ENCODE measurements at places on chromosomes 2 and 18.
A peak's percentile ranks its signal among the peaks of the same experiment; 100 is the strongest.

DNA sequence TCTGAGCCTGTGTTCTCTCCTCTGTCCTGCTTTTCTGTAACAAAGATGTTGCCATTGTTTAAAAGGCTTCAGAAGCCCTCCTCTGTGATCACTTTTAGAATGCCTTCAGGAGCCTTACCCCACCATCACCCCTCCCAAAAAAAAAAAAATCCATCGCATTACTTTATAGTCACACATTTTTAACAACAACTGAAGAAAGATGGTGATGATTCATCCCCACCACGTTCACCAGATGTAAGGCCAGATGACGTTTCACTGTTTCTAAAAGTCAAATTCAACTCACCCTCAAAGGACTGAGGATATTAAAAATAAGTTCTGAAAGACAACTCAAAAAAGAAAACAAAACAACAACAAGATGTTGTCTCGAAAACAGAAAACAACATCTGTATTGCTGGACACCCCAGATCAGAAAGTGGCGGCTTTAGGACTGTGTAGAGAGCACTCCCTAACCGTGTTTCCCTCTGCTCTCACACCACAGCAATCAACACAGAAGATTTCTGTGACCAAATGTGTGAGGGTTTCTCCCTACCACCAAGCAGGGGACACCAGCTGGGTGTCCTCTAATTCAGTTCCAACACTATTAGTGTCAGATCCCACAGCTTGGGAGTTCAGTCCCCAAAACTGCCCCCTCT is 61.9 kb upstream of the CREB1 start:
- peak; percentile 27 for DNase-seq

GRCh38 chr18:35106845-35107148 is 65.6 kb downstream of the MAPRE2 start:
- no peak for DNase-seq

DNA sequence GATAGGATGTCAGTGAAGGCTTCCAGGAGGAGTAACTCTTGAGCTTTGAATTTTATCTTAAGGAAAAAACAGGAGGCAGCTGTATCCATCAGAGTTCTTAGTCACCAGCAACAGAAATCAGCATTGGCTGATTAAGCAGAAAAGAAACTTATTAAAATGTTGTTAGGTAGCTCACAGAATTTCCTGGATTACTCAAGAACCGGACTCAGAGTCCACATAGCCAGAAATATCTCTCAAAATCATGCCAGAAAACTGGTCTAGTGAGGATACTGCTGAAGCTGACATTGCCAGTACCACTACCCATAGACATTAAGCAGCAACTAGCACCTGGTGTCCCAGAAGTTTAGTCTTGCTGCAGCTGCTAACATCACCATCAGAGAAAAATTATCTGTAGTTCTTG is 10.1 kb upstream of the AFTPH start:
- no peak for DNase-seq

GRCh38 chr2:196849895-196850294 is 40.7 kb upstream of the C2orf66 start:
- peak; percentile 15 for DNase-seq

DNA sequence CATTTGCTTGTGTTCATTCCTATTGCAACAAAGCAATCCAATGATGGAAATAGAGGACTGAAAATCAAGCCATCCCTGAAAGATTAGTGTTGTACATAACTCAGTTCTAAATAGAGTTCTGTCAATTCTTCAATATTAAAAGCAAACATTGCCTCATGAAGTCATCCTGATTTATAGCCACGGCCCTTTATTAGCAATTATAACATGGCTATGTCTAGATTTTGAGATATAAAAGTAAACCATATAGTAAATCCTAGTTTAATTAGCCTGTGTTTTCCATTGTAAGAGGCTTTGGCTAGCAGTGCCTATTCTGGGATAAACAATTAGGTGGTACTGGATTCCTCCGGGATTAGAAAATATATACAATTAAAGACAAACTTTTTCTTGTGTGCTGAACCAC is 33.2 kb upstream of the VIT start:
- no peak for DNase-seq

DNA sequence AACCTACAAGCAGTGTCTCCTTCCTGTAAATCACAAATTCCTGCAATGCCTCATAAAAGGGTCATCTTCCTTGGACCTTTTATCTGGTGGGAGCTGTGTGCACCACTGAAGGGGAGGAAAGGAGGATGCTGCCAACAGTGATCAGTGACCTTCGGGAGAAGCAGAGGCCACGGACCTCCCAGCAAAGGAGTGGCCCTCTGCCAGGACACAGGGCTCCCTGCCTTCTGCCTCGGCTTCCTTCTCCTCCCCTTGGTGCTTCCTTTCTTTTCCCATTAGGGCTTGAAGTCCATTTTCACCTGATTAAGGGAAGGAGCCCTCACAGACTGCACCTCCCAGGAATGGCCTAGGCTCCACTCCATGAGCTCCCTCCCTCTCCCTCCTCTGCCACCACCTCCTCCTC is 85.3 kb upstream of the ITGA6 start:
- no peak for DNase-seq

- DNase-seq: no peak
Observed at GRCh38 chr2:46303822-46304221, 6.6 kb downstream of the EPAS1 start.

DNA sequence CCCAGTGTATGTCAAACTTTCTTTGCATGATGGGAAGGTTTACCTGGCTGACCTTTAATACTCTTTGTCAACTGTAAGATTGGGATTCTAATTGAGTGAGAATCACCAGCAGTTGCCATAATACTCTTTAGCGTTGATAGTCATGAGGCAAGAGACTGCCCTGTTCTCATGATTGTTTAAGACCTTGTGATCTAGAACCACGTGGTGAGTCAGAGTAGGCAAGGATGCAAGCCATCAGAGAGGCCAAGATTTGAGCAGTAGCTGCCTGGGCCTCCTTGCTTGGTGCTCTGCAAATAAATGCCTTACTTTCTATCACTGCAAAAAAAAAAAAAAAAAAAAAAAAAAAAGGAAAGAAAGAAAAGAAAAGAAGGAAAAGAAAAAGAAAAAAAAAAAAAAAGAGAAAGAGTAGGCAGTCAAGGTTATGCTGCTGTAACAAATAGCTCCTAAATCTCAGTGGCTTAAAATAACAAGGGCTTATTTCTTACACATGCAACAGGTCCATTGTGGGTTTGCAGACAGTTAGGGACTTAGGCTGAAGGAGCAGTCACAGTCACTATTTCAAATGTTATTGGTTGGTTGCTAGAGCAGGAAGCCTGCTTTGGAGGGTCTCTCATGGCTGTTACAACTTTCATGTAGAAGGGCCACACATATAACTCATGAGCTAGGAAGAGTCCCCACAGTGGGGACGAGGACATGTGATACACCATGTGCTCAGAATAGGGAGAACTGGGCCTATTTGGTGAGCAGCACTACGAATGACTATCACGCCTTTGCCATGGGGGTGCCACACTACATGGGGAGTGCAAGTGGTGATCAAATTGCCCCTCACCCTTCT is 21.7 kb downstream of the IL1R2 start:
- peak; percentile 34 for DNase-seq

- no peak for DNase-seq
Observed at GRCh38 chr2:9665898-9666297, 35.1 kb upstream of the YWHAQ start.

DNA sequence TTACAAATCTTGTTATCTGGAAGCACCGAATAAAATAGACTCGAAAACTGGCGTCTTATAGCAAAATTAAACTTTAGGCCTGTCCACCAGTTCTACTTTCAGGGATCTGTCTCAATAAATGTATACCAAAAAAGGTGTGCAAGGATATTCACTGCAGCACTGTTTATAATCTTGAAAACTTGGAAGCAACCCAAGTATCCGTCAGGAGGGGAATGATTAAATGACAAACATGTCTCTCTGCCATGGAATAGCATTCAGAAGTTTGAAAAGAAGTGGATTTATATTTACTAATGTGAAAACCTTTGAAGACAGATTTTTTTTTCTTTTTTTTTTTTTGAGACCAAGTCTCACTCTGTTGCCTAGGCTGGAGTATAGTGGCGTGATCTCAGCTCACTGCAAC is 32.3 kb upstream of the SATB2 start:
- no peak for DNase-seq

- DNase-seq: no peak
Observed at GRCh38 chr2:3626118-3626811, 31.4 kb downstream of the COLEC11 start.

GRCh38 chr2:86023366-86023712 is 82.3 kb downstream of the POLR1A start:
- DNase-seq: no peak

GRCh38 chr2:210475706-210476105 is 853 bp downstream of the LANCL1 start:
- no peak for DNase-seq

GRCh38 chr18:54378057-54378456 is 20.4 kb downstream of the C18orf54 start:
- no peak for DNase-seq

GRCh38 chr2:234300932-234301823 is 195.7 kb downstream of the ARL4C start:
- DNase-seq: no peak

- no peak for DNase-seq
Observed at GRCh38 chr2:215718436-215718835, 282.6 kb upstream of the FN1 start.

GRCh38 chr2:219289537-219290361 is 10.6 kb downstream of the DNAJB2 start:
- DNase-seq: peak; percentile 77

GRCh38 chr18:34222307-34223163 is 2.2 kb downstream of the NOL4 start:
- DNase-seq: no peak

GRCh38 chr2:157015015-157015575 is 242.4 kb upstream of the GALNT5 start:
- no peak for DNase-seq

- DNase-seq: no peak
Observed at GRCh38 chr2:48135797-48136196, 229.5 kb upstream of the FBXO11 start.

GRCh38 chr2:211085056-211085680 is 528.8 kb downstream of the CPS1 start:
- peak; percentile 26 for DNase-seq

GRCh38 chr18:10546557-10547300 is 20.9 kb downstream of the NAPG start:
- DNase-seq: no peak

DNA sequence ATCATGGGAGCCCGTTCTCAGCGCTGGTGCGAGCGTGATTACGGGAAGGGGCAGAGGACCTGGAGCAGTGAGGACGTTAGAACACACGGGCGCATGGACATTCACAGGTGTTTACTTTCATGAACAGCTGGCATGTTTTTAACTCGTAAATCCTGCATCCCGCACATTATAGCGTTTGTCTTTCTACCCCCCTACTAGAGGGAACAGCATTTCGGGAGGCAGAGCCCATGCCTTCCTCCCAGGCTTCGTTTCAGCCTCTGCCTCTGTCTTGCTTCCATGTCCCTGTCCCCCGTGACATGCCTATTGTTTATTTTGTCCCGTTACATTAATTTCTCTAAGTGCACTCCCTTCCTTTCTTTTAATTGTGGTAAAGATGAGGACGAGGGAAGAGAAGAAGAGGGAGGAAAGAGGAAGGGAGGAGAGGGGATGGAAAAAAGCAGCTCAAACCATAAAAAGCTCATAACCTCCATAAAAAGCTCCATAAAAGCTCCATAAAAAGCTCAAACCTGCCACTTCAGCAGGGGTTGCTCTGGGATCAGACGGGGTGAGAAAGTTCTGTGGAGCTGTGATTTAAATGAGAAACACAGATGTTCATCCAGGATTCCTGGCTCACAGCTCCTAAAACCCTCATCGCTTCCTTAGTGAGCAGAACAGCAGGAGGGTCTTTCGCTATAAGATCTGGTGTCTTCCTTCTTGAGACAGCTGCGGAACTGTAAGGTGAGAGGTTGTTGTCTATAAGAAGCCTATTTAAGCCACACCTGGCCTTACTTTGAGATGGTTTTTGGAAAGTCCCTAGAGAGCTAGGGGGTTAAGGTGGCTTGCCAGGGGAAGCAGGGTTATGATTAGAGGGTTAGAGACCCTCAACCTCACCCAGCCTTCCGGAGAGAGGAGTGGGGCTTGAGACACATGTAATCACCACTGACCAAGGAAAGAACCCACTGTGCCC is 66.6 kb upstream of the SNTG2 start:
- no peak for DNase-seq

- DNase-seq: no peak
Observed at GRCh38 chr2:241925277-241925676, 55.7 kb downstream of the RTP5 start.

DNA sequence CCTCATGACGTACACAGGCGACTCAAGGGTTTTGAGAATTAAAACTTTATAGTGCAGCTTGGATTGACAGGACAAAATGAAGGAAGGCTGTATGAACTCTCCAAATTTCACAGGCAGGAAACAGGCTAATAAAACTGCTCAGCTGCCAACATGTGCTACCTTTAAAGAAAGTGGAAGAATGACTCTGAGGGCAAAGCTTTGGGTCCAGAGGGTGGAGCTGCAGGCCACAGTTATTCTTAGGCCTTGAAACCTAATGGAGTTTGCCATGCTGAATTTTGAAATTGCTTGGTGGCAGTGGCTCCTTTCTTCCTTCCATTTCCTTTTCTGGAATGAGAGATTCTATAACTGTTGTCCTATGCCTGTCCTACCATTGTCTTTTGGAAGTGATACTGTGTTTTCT is 34.8 kb downstream of the HAT1 start:
- DNase-seq: no peak

DNA sequence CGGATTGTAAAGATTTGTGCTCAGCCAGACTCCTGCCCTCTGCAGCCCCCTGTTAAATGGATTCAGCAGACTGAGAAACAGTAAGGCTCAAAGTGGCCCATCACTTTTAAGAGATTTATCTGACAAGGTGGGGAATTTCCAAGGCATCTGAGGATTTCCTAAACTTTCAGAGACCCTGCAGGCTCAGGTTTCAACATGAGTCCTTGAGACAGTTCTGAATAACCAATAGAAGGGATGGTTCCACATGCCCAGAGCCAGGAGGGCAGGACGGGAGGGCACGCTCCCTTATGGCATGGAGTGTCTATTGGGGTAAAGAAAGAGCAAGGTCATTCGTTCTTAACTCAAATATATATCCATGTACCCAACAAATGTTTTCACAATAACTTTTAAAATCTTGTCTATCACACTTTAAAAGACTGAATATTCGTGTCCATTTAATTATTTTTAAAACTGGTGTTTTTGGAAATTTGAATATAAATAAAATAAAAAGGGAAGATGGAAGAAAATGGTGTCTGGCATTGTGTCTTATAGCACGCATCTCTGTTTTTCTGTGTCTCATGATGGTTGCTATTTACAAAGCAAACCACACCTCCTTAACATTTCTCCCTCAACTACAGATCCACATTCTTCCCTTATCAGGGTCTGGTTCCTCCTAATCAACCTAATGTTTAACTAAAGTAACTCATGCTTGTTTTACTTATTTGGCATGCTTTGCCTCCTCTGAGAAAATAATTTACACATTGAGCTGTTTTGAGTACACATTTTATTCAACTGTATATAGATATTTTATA is 56.0 kb upstream of the DSG1 start:
- no peak for DNase-seq

DNA sequence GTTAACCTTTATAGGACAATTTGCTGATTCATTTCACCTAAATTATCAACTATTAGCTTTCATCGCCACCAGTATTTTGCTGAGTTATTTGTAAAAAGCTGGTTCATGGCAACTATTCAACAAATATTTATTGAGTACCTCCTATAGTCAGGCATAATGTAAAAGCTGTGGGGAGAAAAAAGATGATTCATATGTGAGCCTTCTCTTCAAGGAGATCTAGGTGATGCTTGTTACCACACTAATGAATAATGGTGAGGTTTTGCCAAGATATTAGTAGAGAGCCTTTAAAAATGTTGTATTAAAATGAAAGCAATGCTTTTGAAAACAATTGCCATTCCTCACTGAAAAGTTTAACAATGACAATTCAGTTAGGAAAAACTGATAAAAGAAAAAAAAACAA is 187.8 kb downstream of the ANKRD44 start:
- no peak for DNase-seq

GRCh38 chr18:10727477-10727876 is 201.7 kb downstream of the NAPG start:
- no peak for DNase-seq
